Immature natural killer cell (primary cell): ENCODE measurements at places on chromosomes 4 and X. TPM values are rescaled to one million over a fixed set of nuclear protein-coding genes. Genes with fewer than 3 reads are reported as not detected.

DNA sequence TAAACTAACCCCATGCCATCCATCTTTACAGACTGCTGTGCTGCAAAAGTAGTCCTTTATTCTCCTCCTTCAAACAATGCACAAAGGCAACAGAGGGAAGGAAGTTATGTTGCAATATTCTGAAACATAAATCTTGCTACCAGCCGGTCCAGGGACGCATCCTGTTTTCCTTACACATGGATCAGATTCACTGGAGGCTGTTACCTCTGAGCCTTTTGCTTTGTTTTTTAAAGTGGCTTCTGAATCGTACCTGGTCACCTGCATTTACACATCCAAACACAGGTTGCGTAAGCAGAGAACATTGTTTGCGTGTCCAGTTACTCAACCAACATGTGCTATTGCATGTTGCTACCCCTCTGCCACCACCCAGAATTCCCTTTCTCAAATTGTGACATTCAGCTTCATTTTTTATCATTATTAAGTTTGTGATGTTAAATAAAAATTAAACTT lies 8.8 kb downstream of the PPARGC1A start:
- no peak for DNase-seq

DNA sequence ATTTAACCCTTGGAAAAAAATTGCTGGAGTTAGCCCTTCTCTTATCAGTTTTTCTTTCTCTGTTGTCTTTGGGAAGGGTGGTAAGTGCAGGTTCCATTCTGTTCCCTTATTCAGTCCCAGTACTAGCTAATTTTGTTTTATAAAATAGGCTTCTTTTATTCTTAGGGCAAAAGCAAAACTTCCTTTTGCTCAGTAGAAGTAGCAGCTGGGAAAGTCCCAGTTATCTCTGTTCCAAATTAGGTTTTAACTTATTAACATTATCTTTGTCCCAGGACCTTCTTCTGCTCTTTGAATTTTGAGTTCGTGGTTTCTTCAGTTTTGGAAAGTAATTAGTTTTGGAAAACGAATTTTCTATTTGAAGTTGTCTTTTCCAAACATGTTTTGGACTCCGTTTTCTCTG lies 61.1 kb downstream of the BANK1 start:
- no peak for DNase-seq

DNA sequence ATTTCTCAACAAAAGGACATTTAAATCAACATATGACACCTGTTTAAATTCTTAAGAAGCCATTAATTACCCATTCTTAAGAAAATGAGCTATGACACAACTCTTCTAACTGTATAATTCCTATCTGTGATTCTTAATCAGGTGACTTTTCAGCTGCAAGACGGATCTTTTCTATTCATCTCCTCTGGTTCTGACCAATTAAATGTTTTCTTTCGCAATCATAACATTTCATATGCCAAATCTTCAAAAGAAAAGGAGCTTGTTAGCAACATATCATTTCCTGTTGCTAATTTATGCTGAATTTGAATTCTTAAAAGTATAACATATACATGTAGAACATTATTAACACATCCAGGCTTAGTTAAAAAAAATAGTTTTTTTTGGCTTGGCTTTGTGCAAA lies 62.5 kb downstream of the SEL1L3 start:
- no peak for DNase-seq

DNA sequence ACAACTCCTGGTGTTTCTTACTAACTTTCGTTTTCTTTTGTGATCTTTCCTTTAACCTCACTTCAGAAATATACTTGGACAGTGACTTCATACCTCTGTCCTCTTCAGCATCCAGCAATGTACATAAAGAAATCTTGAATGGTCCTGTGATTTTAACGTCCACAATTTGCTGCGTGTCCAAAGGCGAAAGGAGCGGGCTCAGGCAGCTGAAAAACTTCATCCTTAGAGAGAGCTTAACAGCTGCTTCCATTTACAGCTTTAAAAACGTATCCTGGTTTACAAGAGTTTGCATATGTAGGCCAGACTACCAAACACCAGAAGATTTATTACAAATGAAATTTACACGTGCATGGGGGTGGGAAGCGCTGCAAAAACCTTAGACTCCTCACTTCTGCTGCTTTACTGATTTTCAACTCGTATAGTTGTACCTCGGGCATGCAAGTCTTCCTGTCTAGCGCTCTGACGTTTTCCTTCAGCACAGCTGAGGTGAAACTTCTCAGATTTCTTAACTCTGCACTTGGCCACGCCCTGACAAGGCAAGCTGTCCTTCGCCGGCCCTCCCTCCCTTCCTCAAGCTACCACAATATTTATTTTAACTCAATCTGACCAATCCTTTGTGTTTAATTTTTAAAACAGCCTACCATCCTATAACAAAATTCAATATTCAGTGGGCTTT lies 406.4 kb downstream of the FAM47A start:
- no peak for DNase-seq

DNA sequence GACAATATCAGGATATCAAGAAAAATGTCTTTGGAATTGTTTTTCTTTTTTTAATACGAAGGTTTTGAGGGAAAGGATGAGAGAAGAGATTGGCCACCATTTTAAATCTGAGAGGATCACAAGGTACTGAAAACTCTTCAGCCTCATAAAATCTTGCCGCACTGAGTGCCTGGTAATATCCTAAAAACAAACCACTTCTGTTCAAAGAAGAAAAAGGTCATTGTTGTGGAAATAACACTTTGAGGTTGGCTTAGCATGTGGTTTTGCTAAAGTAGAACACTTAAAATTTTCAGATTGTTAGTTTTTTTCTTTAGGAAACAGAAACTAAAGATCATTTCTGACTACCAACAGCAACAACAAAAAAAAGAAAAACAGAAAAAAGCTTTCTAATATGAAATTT lies 1.0 kb upstream of the CLDN22 start:
- DNase-seq: peak; percentile 69

TCP11X2 gene
- polyA plus RNA-seq: not detected

TMEM128 gene
- 45.6 TPM for polyA plus RNA-seq

GRCh38 chr4:89438102-89438831 lies 130.7 kb upstream of the GPRIN3 start:
- peak; percentile 24 for DNase-seq

ZBED1 gene
- polyA plus RNA-seq: 41.4 TPM

SLC10A6 gene
- not detected for polyA plus RNA-seq

GRCh38 chrX:147803948-147804347 lies 107.8 kb upstream of the FMR1 start:
- no peak for DNase-seq

DNA sequence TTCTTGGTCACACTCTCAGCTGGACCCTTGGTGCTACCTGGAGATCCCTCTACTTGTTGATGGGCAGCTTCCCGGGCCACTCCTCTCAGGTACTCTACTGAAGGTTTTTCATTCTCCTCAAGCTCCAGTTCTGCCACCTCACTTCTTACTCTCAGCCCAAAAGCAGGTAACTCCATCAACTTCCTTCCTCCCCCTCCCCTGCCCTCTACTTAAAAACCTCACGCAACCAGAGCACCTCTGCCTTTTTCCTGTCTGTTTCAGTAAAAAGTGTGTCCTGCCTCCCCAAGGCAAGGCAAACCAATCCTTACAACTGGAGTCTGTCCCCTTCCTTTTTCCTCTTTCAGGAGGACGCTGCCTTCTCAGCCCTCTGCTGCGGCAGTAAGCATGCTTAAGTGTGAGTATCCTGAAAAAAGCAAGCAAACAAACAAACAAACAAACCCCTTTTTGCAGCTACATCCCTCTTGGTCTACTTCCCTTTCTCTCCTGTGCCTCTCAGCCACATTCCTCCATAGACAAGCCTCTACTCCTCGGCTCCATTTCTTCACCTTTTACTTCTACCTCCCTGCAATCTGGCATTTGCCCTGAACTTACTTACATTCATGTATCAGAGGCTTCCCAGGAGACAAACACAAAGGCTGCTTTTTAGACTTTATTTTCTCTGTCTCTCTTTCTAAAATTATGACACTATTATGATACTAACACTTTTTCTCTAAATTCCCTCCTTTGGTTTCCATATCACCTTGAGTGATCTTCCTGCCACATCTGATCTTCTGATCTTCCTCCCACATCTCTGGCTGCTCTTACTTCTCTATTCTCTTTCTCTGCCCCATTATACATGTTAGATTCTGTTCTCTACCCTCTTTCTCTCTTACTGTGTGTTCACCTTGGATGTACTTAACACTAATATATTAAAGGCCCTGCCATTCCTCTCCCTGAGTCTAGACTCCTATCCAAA lies 5.4 kb downstream of the ALPK1 start:
- no peak for DNase-seq

DNA sequence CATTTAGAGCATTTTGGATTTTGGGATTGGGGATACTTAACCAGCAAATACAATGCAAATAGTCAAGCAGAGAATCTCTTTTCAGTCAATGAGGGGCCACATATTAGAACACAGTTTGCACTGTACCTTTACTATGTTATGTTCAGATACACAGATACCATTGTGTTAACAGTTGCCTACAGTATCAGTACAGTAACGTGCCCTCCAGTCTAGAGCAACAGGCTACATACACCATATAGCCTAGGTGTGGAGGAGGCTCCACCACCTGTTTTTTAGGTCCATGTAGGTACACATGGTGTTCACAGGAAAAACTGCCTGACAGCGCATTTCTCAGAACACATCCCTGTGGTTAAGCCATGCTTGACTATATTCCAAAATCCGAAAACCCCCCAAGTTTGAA lies 9.1 kb downstream of the GRPEL1 start:
- no peak for DNase-seq

ATP2B3 gene
- polyA plus RNA-seq: not detected

GRID2 gene
- not detected for polyA plus RNA-seq

DNA sequence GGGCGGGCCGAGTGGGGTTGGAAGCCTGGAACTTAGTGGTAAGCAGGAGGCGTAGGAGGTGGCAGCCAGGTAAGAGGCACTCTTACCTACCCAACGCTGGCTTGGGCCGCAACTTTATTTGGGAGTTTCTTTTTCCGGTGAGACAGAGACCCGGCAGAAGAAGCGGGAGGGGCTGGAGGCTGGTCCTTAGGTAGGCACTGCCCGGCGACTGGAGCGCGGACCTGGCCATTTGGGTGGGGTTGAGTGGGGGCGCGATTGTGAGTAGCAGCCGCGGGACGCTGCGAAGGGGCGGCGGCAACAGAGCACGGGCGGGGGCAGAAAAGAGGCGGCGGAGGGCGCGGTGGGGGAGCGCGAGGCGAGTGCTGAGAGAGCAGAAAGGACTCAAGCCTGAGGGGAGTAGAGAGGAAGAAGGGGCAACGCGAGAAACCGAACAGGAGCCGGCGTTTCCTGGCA lies 334 bp upstream of the POU4F2 start:
- no peak for DNase-seq

DNA sequence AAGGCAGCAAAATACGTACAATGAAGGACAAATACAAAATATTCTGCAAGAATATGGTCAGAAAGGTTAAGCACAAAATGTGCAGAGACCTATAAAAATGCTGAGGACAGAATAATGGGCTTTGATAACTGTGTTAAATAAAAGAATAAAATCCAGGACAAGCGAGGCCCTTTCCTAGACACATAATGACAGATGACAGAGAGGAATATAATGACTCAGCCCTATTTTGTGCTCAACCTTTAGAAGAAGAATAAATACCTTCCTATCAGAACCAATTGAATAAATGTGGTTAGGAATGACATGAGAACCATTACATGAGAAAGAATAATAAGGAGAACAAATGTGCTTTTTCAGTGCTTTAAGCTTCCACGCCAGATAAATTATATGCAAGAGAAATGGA lies 178.0 kb downstream of the TEX13C start:
- no peak for DNase-seq

CTAG1B gene
- not detected for polyA plus RNA-seq

PABPC1L2A gene
- polyA plus RNA-seq: not detected

GRCh38 chr4:39346856-39347519 lies 19.2 kb downstream of the RFC1 start:
- no peak for DNase-seq

- DNase-seq: no peak
Measured at GRCh38 chrX:9899640-9900111, 67.5 kb upstream of the CLDN34 start.

DNA sequence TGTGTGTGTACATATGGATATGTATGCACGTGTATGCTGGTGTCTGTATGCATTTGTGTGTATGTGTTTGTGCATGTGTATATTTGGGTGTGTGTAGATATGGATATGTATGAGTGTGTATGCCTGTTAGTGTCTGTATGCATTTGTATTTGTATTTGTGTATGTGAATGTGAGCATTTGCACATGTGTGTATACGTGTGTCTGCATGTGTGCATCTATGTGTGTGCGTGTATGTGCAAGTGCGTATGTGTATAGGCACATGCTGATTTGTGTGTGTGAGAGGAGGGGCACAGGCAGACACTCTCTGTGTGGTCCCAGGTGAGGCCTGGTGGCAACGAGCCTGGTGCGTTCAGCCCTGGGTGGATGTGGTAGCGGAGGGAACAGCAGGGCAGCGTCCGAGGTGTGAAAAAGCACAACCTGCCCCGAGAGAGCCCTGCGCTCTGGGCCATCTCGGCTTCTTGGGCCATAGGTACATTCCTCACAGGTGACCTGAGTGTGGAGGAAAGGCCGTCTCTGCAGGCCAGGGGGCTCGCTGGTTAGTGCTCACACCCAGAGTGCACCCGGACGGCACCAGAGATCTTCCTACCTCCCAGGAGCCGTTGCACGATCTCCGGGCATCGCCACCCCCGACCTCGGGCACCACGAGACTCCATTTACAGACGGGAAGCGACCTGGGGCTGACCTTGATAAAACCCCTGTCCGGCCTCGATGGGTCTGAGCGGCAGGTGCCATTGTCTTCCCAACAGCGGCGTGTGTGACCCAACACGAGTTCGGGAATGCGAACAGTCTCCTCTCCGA lies 45.0 kb downstream of the ASMT start:
- DNase-seq: no peak

HTR2C gene
- not detected for polyA plus RNA-seq

PCDH7 gene
- not detected for polyA plus RNA-seq

DNA sequence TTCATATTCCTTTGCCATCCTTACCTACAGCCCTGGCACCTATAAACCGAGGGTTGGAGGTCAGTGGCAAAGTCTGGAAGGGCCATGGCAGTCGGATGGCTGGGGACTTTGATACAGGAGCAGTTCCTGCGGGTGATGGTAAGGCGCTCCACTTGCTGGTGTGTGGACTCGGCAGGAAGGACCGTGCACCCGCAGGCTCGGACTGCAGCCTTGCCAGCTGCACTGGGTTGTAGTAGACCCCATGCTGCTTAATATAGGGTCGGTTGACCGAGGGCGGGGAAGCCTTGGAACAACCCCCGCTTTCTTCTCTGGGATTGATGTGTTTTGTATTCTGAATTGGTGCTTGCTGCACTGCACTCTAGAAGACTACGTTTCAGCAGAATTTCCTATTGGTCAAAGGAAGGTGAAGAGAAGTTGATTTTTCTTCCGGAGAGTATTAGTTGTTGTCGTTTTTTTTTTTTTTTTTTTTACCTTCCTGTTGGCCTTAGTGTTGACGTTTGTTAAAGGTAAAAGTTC lies 638 bp downstream of the BLTP1 start:
- peak; percentile 45 for DNase-seq

CWH43 gene
- polyA plus RNA-seq: not detected

- no peak for DNase-seq
Measured at GRCh38 chrX:23631136-23631535, 36.2 kb upstream of the PRDX4 start.

GRCh38 chr4:124540014-124540413 lies 172.5 kb downstream of the ANKRD50 start:
- DNase-seq: no peak
